ENCODE measurements at places on chromosomes 5 and 9. TPM values are rescaled to one million over a fixed set of nuclear protein-coding genes. Genes with fewer than 3 reads are reported as not detected.

DNA sequence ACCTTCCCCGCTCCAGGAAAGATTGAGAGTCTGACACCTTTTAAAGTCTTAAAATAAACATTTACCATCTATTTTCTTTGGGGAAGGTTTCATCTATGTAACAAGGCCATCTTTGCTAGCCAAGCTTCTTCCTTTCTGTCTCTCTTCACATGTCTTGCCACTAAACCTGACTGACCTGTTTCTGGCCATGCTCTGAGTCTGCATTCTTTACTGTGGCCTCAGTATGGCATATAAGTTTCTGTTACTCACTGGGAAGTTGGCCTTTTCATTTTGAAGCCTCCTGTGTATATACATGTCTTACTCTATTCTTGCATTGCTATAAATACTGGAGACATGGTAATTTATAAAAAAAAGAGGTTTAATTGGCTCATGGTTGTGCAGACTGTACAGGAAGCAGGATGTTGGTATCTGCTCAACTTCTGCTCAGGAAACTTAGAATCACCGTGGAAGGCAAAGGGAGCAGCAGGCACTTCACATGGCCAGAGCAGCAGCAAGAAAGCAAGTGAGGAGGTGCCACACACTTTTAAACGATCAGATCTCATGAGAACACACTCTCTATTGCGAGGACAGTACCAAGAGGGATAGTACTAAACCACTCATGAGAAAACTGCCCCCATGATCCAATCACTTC, 48.1 kb downstream of the KCNV2 start:
- DNase-seq = no peak

The BRD3OS gene
- total RNA-seq = 11.5 TPM

- no peak for DNase-seq
Measured at GRCh38 chr9:89008055-89008743, 16.9 kb downstream of the S1PR3 start.

The FAM151B gene
- total RNA-seq = 6.8 TPM

The TMEM252 gene
- total RNA-seq = not detected

DNA sequence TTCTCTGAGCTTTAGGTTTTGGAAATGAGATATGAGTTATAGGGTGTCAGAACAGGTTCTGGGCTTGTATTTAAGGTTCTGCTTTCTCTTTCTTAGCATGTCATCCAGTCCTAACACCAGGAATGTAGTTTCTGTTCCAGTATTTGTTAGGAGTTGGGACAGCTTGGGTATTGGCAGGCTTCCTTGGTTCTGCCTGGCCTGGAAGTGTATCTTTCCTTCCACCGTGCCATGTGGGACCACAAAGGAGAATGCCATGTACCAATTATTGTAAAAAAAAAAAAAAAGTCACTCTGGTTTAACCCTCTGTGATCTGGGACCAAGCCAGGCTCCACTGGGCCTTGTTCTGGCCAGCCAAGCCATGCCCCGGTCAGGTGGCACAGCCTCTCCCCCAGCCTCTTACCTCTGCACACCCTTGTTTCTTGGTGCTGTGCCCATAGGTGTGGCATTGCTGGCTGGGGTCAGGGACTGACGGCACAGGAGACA, 47.8 kb downstream of the ARHGAP26 start:
- peak; percentile 75 for DNase-seq

DNA sequence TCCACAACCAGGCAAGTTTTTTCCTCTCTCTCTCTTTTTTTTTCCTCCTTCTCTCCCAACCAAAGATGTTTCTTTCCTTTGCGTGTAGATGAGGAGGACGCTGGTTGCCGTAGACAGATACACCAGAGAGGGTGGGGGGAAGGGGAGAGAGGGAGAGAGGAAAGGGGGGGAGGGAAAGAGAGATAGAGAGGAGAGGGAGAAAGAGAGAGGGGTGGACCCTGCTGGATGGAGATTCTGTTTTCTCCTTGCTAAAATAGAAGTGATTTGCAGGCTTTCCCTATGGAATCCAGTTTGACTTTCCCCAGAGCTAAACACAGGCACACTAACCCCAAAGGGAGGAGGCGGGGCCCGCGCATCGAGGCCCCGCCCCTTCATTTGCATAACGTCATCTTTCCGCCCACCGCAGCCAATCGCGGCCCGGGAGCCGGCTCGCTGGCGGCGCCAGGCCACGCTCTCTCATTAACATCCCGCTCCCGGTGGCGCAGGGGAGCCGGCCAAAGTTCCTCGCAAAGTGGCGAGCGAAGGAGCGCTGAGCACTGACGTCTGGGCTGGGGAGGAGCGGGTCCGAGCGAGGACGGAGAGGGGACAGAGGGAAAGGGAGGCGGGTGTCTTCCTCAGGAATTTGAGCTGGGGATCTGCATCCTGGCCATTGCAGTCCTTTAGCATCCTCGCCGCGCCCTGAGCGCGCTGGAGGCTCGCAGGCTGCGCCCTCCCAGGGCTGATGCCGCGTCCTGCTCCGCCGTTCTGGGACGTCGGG, 487 bp upstream of the EBF1 start:
- DNase-seq = peak; percentile 97

The BHMT2 gene
- 6.8 TPM for total RNA-seq

DNA sequence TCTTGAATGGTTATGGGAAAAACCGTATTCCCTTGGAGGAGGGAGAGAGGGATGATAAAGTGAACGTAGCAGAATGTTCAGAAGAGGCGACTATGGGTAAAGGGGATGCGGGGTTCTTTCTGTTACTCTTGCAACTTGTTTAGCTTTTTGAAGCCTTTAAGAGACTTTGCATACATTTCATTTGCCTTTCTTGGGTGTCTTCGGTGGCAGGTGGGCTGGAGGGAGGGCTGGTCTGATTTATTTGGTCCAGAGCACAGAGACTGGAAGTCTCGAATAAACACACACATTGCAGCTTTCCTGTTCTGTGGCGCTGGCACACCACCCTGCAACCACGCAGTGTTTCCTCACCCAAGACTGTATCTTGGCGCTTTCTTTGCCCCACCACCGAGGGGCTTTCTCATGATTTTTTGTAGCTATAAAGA, 23.2 kb downstream of the TTF1 start:
- DNase-seq = no peak

DNA sequence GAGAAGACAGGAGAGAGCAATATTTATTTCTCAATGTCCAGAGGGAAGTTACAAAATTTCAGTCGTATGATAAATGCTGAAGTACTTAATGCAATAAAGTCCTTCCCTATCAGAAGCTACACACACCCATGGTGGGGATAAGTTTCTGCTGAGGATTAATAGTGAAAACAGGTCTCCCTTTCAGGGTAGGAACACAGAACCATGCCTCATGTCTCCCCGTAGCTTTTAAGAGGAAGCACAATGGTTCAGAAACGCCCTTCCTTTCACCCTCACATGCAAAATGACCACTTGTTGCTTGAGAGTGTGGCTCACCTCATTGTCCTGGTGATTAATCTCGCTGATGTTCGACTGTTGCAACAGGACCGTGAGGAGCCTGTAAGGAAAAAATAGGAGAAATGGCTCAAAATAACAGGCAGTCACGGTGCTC, 73.6 kb downstream of the ANKRD55 start:
- no peak for DNase-seq

- peak; percentile 33 for DNase-seq
Measured at GRCh38 chr5:57338068-57338867, 144.3 kb downstream of the ACTBL2 start.

The PRLR gene
- 1.6 TPM for total RNA-seq

DNA sequence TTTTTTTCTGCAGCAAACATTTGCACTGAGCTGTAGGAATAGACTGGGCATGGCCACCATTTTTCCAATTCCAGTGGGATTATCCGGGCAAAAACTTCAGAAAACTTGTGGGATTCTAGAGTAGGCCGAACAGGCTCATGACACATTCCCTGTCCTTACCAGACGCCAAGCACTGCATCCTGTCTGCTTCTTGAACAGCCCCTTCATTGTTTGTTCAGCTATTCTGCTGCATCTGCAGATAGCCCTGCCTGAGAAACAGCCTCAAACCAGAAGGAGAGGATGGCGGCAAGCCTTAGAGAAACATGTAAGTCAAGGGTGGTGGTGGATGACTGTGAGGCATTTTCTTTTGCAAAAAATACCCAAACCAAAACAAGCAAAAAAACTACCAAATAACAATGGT, 111.8 kb upstream of the NTRK2 start:
- DNase-seq = no peak

The ZNF462 gene
- total RNA-seq = 9.1 TPM

The UNC13B gene
- total RNA-seq = 10.1 TPM

GRCh38 chr5:150175076-150175475, 8.5 kb downstream of the CDX1 start:
- no peak for DNase-seq

- no peak for DNase-seq
Measured at GRCh38 chr5:154865466-154866184, 7.2 kb downstream of the CNOT8 start.

The PRR16 gene
- total RNA-seq = 4.4 TPM

DNA sequence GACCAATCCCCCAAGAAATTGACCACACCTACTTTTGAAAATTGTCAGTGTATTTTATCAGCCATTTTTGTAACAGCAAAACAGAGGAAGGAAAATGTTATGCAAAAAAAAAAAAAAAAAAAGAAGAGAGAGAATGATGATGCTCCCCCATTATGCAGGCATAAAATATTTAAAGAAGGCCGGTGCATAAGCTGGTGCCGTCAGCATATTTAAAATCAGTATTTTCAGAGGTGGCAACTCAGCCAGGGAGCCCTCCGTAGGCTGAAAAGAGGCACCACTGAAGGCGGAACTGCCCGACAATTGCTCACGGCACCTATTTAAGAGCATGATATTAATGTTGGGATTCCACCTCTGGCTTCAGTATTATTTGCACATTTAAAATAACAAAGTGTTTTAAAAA, 33.4 kb downstream of the IRX2 start:
- no peak for DNase-seq

- peak; percentile 29 for DNase-seq
Measured at GRCh38 chr9:86352440-86353077, 1.7 kb downstream of the TUT7 start.

DNA sequence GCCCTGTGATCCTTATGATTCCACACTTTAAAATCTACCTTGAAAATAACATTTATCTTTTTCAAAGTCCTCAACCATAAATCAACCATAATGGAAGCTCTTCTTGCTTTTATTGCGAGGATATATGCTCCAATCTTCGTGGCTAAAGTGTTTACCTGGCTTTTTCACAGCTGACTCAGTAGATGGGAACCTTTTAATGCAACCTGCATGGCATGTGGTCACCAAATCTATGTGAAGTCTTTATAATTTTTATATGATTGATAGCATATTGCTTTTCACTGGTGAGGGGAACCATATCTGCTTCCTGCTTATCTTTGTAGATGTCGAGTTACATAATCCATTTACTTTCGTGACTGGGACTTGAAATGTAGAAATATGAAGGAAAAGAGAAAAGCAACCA, 47.1 kb upstream of the TLX3 start:
- no peak for DNase-seq

DNA sequence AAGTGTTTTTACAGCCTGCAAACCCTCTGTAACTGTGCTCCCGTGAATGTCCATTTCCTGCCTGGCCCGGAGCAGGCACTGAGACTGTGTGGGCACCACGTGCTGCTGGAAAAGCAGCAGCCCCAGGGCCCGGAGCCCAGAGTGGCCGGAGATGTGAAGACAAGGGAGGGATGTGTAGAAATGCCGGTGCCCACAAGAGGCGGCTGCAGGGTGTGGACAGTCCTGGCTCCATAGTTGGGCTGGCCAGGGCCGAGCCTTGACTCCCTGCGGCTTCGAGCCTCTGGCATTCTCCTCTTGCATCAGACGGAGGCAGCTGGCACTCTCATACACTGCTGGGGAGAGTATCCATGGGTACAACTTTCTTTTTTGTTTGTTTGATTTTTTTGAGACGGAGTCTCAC, 13.2 kb upstream of the GFPT2 start:
- no peak for DNase-seq

DNA sequence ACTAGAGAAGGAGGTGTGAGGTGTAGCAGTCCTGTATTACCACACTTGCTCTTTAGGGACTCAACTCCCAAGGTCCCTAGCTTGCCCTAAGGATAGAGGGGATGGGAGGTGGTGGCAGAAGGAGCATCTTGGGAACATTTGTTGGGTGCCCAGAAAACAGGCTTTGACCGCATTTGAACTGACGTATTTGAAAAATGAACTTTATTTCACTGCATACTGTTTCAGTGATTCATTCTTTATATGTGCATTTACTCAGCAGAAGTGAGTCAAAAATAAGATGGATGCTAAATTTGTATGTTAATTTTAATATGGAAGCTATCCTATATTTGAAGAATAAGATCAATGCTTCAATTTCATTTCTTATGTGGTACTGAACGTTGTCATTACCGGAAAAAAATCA, 18.7 kb downstream of the DMRT3 start:
- no peak for DNase-seq

DNA sequence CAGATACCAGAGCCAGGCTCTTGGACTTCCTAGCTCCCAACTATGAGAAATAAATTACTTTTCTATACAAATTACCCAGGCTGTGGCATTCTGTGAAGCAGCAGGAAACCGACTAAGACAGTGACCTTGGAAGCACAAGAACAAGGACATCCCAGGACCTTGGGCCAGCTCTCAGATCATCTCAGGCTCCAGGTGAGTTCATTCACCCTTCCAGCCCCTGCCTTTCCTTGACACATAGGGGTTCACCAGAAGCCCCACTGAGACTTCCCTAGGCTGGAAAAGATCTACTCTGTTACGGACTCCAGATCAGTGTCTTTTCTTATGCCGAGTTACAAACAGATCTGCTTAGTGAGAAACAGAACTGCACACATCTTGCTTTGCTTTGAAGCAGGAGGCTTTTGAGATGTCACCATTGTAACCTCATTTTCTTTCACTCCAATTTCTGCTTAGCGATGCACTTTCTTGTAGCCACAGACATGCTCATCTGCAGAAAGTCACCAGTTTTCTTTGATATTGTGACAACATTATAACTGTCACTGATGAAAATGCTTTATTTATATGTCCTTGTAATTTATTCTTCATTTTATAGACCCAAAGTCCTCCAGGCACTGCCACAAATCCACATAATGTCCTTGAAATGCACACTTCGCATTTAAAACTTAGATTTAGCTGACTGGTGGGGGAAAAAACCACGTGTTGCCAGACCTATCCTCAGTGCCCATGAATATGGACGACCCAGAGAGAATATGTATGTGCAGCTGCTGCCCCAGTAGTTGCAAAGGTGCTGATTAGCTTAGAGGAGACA, 8.1 kb downstream of the CD180 start:
- DNase-seq = no peak

DNA sequence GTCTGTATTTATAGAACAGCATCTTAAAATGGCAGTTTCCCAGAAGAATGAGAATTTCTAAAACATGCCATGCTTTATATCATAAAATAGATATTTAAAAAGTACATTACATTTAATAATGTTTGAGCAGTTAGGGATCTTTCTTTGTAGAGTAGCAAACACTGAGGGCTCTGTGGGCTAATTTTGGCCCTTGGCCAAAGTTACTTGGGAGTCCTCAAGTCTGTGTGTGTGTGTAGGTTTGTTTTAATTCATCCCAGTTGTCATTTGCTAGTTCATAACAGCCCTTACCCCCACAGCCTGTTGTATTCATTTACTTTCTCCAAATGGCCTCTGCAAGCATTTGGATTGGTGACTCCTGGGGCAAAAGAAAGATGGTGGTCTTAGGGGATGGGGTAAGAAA, 576.4 kb upstream of the SGCD start:
- no peak for DNase-seq

GRCh38 chr9:35606138-35606504, 1.1 kb downstream of the TESK1 start:
- DNase-seq = peak; percentile 2

Data from fibroblast of the aortic adventitia (primary cell).